ENCODE measurements at places on chromosomes 4 and X. TPM values are rescaled to one million over a fixed set of nuclear protein-coding genes. Genes with fewer than 3 reads are reported as not detected.

IRS4 gene
- not detected for total RNA-seq

BANK1 gene
- 1.0 TPM for total RNA-seq

PDE6B gene
- total RNA-seq, result not detected

BEX2 gene
- total RNA-seq, result 14.1 TPM

UGT2B15 gene
- not detected for total RNA-seq

PCDH11X gene
- not detected for total RNA-seq

IL1RAPL1 gene
- not detected for total RNA-seq

TRIM60 gene
- not detected for total RNA-seq

ASB9 gene
- total RNA-seq, result 19.7 TPM

INTS6L gene
- 0.12 TPM for total RNA-seq

RPS3A gene
- total RNA-seq, result 2,019 TPM

ENPP6 gene
- total RNA-seq, result not detected

GAB3 gene
- total RNA-seq, result 0.70 TPM

USP17L25 gene
- not detected for total RNA-seq

NAT8L gene
- total RNA-seq, result 15.4 TPM

TRIM61 gene
- not detected for total RNA-seq

TAPT1 gene
- total RNA-seq, result 16.7 TPM

HS3ST1 gene
- 0.71 TPM for total RNA-seq

HTRA3 gene
- total RNA-seq, result 20.3 TPM

STPG2 gene
- total RNA-seq, result not detected

TGIF2LX gene
- not detected for total RNA-seq

CA5B gene
- total RNA-seq, result 2.1 TPM

HEPH gene
- total RNA-seq, result not detected

HHIP gene
- 0.78 TPM for total RNA-seq

SPANXD gene
- not detected for total RNA-seq

PDZD4 gene
- 3.6 TPM for total RNA-seq

MAGEB16 gene
- not detected for total RNA-seq

GLOD5 gene
- total RNA-seq, result not detected

PPEF2 gene
- not detected for total RNA-seq

GUCY1B1 gene
- 0.28 TPM for total RNA-seq

ETDA gene
- not detected for total RNA-seq

OTUD6A gene
- total RNA-seq, result not detected

GSX2 gene
- total RNA-seq, result not detected

FGF5 gene
- 0.32 TPM for total RNA-seq

NOCT gene
- 8.3 TPM for total RNA-seq

TMEM271 gene
- total RNA-seq, result not detected

KIF4A gene
- total RNA-seq, result 27.7 TPM

F8 gene
- total RNA-seq, result 3.7 TPM

Data from A549 treated with ZK216348 at 1 μM for 4 hours (cell line).